ENCODE measurements at places on chromosomes 4 and X.

GRCh38 chr4:185912779-185913178, 100.8 kb upstream of the SORBS2 start:
- DNase-seq = no peak

- DNase-seq = no peak
Observed at GRCh38 chr4:161208564-161208963, 955.2 kb downstream of the FSTL5 start.

- no peak for DNase-seq
Observed at GRCh38 chr4:80461412-80461811, 125.9 kb downstream of the CFAP299 start.

GRCh38 chr4:119179011-119179410, 33.5 kb upstream of the USP53 start:
- DNase-seq = no peak

DNA sequence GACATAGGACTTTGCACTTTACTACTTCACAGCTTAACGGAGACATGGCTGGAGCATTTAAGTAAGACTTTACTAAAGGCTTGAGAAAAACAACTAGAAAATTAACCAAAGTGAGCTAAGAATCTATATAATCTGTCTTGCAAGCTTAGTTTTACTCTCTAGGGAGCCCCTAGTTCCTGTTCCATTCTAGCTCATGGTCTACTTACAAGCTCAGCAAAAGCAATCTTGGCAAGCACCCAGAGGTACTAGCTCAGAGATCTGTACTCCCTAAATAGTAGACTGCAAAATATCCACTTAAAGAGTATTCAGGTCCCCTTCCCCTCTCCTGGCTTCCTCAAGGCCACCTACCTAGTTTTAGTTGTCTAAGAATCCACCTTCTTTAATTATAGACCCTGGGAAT, 469.0 kb downstream of the IDS start:
- DNase-seq = no peak

All from HFFc6 (cell line).